Activated naive CD8-positive, alpha-beta T cell treated with anti-CD3 and anti-CD28 coated beads for 36 hours (primary cell): ENCODE measurements at places on chromosomes 2 and 18.

GRCh38 chr2:22079583-22079982, 955.8 kb downstream of the TDRD15 start:
- no peak for DNase-seq

- DNase-seq: no peak
Measured at GRCh38 chr2:127115471-127116199, 8.7 kb upstream of the BIN1 start.

DNA sequence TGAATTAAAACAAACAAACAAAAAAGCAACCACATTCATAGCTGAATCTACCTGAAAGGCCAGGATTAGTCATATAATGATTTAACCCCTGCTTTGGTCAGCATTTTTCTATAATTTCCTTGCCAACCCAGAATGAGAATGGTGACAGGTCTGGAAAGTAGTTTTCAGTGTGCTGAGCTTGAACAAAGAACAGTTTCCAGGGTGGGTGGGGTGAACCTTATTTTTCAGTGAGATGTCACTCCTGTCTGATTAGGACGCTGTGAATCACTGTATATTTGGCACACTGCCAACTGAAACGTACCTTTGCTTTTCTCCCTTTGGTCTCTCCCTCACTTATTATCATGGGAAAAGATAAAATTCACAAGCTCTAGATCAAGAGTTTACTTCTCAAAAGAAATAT, 35.0 kb upstream of the DSC1 start:
- no peak for DNase-seq

GRCh38 chr2:45932278-45932975, 281.0 kb downstream of the PRKCE start:
- no peak for DNase-seq

DNA sequence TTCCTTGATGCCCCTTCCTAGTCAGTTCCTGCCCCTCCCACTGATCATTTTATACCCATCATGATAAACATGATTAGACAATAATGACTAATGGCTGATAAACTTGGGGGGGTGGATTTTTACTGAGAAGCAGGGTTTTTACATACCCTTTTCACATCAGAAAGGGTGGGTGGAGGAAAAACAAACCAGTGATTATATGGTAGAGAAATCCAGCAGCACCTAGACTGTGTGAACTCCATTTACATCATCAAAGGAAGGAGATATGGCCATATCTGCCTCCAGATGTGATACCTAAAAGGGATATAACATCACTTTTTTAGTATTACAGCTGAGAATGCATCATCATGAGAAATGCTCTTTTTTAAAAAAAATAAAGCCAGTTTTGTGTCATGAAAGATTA, 89.9 kb downstream of the ANKRD12 start:
- DNase-seq: no peak

GRCh38 chr2:219159771-219160185, 837 bp downstream of the NHEJ1 start:
- no peak for DNase-seq

GRCh38 chr2:221572821-221573429, 821 bp upstream of the EPHA4 start:
- peak; percentile 27 for DNase-seq

DNA sequence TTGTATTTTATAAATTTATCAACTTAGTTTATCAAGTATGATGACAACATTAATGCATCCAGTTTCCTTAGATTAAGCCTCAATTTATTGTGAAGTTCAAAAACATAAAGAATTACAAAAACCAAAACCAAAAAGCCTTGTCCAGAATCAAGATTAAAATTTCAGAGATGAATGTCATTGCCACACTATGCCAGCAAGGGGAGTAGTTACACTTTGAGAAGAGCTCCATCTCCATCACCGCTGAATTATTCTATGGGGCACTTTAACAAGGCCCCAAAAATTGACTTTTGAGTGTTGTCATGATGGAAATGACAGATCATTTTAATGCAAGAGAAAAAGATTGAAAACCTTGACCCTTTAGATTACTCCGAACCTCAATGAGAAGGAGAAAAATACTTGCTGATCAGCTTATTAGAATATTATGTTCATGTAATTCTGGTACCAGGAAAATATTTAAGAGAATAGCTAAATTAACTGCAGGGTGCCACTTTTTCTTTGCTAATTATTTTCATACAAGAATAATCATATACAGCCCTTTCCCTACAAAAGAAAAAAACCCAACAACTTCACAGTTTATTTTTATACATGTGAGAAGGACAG, 152.5 kb upstream of the AQP4 start:
- no peak for DNase-seq

- DNase-seq: no peak
Measured at GRCh38 chr18:688323-688722, 24.1 kb downstream of the ENOSF1 start.

- DNase-seq: no peak
Measured at GRCh38 chr2:20198001-20198400, 26.9 kb downstream of the SDC1 start.

DNA sequence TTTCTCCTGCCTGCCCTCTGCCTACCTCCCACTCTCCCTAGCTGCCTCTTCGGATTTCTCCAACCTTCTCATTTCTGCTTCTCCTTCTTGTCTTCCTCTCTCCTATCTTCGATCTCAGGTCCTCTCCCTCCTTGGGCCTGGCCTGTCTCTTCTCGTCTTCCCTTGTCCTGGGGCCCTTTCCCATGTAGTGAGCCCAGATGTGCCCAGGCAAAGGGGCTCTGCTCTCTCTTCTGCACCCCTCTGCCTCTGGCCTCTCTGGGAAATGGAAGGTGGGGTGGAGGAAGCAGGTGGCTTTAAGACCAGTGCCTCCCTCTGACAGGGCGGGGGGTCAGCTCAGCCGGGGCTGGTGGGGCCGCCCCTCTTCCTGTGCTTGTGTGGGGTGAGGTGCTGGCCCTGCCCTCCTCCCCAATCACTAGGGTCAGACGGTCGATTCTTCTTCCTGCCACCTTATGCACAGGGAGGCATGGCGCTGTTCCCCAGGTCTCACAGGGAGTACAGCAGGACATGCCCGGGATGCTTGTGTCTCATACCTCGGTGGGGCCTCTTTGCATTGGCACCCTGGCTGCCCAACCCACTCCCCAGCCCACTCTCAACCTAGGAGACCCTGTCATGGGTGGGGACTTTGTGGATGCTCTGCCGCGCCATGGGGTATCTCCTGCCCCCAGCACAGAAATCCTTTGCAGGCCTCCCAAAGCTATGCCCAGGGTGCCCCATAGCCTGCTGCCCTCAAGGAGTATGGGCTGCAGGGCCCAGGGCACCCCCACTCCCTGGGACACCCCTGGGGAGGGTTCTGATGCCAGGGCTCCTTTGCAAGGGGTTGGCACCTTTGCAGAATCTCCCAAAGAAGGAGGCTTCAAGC, 213.8 kb upstream of the HAAO start:
- DNase-seq: no peak

GRCh38 chr2:18566145-18566769, 5.8 kb upstream of the RDH14 start:
- no peak for DNase-seq

DNA sequence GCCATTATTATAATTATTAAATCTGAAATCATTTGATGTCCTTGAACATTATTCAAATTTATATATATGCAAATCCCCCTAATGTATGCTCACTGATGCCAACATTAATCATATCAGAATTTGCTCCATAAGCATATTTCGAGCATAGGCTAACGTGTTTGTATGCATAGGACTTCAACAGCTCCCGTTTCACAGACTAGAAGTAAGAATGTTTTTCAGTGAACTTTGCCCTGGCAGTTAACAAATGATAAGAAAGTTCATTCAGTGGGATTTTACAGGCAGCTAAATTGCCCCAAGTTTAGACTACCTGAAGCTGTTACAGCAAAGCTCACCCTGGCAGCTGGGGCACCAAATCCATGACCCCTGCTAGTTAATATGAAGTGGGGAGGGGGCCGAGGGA, 272.0 kb downstream of the LNPK start:
- DNase-seq: no peak

- no peak for DNase-seq
Measured at GRCh38 chr2:68293755-68294154, 26.0 kb downstream of the CNRIP1 start.

DNA sequence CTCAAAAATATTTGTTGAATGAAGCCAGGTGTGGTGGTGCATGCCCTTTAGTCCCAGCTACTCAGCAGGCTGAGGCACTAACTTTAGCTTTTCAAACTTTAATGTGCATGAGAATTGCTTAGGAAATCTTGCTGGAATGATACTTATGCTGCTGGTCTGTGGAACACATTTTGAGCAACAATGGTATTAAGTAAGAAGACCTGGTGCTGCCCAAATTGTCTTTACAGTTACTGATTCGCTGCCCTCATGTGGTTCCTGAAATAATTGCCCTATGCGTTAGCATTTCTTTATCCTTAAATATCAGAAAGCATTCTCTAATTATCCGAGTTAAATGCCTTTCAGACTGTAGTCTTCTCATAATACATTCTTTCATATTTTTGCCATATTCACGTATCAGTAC, 76.0 kb upstream of the SESTD1 start:
- DNase-seq: no peak

DNA sequence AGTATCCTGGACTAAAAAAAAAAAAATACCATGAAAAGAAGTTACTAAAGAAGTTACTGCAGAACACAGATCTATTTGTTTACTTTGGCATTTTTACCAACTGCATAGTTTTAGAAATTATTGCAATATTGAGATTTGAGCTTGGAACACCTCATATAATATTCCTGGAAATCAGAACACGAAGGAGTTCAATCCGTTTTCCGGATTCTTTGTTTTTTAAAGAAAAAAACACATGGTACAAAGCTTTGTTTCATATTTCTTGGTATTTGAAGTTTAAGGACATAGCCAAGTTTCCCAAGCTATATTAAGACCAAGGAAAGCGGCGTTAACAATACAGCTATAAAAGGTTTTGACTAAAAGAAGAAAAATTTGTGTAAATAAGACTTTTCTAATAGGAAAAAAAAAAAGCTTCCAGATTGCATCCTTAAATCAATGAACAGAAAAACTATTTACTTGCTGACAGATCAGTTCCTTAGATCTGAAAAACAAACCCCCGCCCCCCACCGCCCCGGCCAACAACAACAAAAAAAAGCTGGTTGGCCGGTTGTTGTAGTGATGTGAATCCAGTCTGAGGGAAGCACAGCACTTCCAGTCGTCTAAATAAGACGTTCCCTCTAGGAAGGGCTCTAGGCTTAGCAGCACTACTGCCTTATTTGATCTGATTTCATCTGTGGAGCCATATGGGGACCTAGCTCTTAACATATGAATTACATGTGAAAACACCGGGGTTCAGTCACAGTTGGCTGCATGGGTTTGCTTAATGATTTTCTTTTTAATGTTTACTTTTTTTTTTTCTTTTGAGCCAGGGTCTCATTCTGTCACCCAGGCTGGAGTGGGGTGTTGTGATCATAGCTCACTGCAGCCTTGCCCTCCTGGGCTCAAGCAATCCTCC, 2.5 kb upstream of the RHOB start:
- no peak for DNase-seq

GRCh38 chr2:138086576-138086975, 122.3 kb downstream of the HNMT start:
- no peak for DNase-seq

GRCh38 chr2:200787351-200788120, 24.2 kb upstream of the BZW1 start:
- DNase-seq: no peak

DNA sequence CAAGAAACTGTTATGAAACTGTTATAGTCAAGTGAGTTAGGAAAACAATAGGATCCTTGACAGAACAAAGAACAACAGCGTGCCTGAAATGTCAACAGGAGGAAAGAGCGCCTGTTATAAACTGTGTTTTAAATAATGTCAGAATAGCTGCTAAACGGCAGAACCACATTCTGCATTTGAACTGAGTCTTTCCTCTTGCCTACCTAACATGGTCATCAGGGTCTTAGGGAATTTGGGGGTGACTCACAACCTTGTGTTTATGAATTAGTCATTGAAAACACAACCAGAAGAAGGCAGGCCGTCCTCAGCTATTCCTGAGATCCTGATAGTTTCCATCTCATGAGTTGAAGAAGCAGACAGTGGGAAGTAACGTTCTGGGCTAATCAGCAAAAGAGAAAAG, 222.0 kb upstream of the FN1 start:
- DNase-seq: no peak
